Foreskin keratinocyte (primary cell): ENCODE measurements at places on chromosomes 1 and 21. TPM values are rescaled to one million over a fixed set of nuclear protein-coding genes. Genes with fewer than 3 reads are reported as not detected.
A peak's percentile ranks its signal among the peaks of the same experiment; 100 is the strongest.

GRCh38 chr1:90763930-90764329, 46.8 kb upstream of the BARHL2 start:
- no peak for DNase-seq

- DNase-seq = no peak
These were observed 271.6 kb upstream of the KAZN start for GRCh38 chr1:14326857-14327256.

GRCh38 chr1:89288051-89288340, 15.3 kb upstream of the GBP5 start:
- no peak for DNase-seq

- DNase-seq = peak; percentile 71
These were observed 34.7 kb downstream of the LRRC8D start for GRCh38 chr1:89855413-89856123.

DNA sequence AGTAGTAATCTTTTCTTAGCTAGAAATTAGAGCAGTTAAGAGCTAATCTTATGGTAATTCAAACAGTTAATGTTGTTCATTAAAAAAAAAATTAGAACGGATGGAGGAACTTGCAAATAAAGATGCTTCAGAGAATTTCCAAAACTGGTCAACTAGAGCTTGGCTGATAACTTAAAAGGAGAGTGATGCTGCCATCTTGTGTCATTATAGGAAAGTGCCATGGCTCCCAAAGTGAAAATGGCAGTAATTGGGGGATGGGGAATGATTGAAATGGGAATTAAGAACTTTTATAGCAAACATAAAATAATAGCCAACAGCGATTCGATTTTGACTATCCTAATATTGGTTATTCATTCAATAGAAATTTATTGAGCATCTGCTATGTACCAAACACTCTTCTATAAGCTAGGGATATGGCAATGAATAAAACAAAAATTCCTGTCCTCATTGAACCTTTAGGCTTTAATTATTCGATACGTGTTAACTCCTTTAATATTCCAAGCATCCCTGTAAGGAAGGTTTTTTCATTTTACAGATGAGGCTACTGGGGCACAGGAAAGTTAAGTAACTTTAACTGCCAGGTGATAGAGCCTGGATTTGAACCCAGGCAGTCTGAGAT, 5.7 kb upstream of the PLPP3 start:
- peak; percentile 28 for DNase-seq

The CACNA1S gene
- total RNA-seq = not detected in 2 replicates

The LMX1A gene
- not detected in 2 replicates for total RNA-seq
